CD4-positive, alpha-beta T cell treated with Interleukin-4 for 4 hours (primary cell): ENCODE measurements at places on chromosomes 7 and 10.

DNA sequence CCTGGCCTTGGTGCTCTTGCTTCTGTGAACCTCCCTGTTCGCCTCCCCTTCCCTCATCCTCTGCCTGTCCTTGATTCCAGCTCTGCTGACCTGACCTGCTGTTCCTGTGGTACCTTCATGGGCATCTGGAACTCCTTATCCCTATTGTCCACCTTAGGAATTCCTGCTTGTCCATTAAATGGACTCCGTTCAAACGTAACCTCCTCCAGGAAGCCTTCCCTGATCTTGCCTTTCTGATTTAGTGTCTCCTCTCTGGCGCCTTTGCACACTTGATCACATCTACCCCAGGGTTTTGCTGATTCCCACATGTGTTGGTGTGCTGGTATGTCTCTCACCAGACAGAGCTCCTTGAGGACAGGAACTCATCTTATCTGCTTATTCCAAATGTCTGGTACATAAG is 20.9 kb downstream of the TSPAN15 start:
- DNase-seq = no peak

- no peak for DNase-seq
Measured at GRCh38 chr7:7554021-7554432, 12.7 kb upstream of the MIOS start.

DNA sequence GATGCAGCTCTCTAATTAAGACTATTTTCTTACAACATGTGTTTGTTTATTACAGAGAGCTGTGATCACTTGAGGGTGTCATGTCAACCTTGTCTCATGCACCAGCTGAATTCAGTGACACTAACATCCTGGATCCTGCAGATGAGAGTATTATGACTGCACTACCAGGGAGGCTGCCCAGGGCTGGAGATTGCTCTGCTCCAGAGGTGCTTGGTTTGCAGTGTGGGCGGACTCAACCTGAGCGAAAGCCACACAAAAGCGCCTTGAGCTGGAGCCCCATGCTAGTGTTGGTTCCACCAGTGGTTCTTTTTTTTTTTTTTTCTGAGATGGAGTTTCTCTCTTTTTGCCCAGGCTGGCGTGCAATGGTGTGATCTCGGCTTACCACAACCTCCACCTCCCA is 33.8 kb upstream of the ATXN7L1 start:
- no peak for DNase-seq

GRCh38 chr10:122326385-122326784 is 48.1 kb upstream of the PLEKHA1 start:
- DNase-seq = no peak
